Endodermal cell (in vitro differentiated cells): ENCODE measurements at places on chromosomes 3 and 15. TPM values are rescaled to one million over a fixed set of nuclear protein-coding genes. Genes with fewer than 3 reads are reported as not detected.
A peak's percentile ranks its signal among the peaks of the same experiment; 100 is the strongest.

GRCh38 chr3:153614140-153614539 is 452.1 kb downstream of the RAP2B start:
- no peak for DNase-seq
- no peaks in the 10 kb centered on the region for H3K27me3 ChIP-seq
- no peak overlapping the region for H3K4me3 ChIP-seq

- H3K27ac ChIP-seq: no peak overlapping the region
- H3K4me1 ChIP-seq: peaks cover 11% of the 10 kb centered on the region
- no peaks in the 10 kb centered on the region for H3K36me3 ChIP-seq
- peaks cover 6% of the 10 kb centered on the region for H3K27me3 ChIP-seq
Measured at GRCh38 chr15:69074001-69074842, 59.7 kb downstream of the NOX5 start.

DNA sequence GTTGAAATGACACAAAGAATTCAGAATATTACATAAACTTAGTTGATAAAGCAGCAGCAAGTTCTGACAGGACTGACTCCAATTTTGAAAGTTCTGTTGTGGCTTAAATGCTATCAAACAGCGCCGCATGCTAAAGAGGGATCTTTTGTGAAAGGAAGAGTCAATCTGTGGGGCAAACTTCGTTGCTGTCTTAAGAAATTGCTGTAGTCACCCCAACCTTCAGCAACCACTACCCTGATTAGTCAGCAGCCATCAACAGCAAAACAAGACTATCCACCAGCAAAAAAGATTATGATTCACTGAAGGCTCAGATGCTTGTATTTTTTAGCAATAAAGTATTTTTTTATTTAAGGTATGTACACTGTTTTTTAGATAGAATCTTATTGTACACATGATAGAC is 14.2 kb downstream of the CRBN start:
- peaks cover 78% of the 10 kb centered on the region for H3K36me3 ChIP-seq
- no peak overlapping the region for H3K27ac ChIP-seq
- DNase-seq: no peak
- H3K4me1 ChIP-seq: no peaks in the 10 kb centered on the region

DNA sequence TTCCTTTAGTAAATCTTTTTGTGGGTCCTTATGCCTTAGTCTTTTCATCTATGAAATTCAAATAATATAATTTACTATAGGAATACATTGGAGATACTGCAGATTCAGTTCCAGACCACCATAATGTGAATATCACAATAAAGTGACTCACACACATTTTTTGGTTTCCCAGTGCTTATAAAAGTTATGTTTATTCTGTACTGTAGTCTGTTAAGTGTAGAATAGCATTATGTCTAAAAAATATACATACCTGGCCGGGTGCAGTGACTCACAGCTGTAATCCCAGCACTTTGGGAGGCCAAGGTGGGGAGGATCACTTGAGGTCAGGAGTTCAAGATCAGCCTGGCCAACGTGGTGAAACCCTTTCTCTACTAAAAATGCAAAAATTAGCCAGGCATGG is 53.9 kb upstream of the PAQR5 start:
- DNase-seq: no peak
- peaks cover 11% of the 10 kb centered on the region for H3K36me3 ChIP-seq
- H3K4me1 ChIP-seq: no peaks in the 10 kb centered on the region

GRCh38 chr3:79040701-79041100 is 727.1 kb downstream of the ROBO1 start:
- no peak overlapping the region for H3K4me3 ChIP-seq
- H3K27me3 ChIP-seq: no peaks in the 10 kb centered on the region
- H3K36me3 ChIP-seq: no peaks in the 10 kb centered on the region

GRCh38 chr3:111335512-111336303 is 206.3 kb upstream of the CD96 start:
- no peaks in the 10 kb centered on the region for H3K27me3 ChIP-seq
- H3K27ac ChIP-seq: no peak overlapping the region

- DNase-seq: peak; percentile 38
- no peak overlapping the region for H3K27ac ChIP-seq
- H3K27me3 ChIP-seq: no peaks in the 10 kb centered on the region
- no peaks in the 10 kb centered on the region for H3K36me3 ChIP-seq
- H3K4me3 ChIP-seq: no peak overlapping the region
Measured at GRCh38 chr15:66941791-66942190, 123.6 kb upstream of the SMAD3 start.

GRCh38 chr3:4271834-4272233 is 31.3 kb upstream of the SETMAR start:
- H3K36me3 ChIP-seq: no peaks in the 10 kb centered on the region
- peaks cover 3% of the 10 kb centered on the region for H3K4me1 ChIP-seq
- DNase-seq: no peak
- H3K27ac ChIP-seq: no peak overlapping the region
- no peak overlapping the region for H3K4me3 ChIP-seq

DNA sequence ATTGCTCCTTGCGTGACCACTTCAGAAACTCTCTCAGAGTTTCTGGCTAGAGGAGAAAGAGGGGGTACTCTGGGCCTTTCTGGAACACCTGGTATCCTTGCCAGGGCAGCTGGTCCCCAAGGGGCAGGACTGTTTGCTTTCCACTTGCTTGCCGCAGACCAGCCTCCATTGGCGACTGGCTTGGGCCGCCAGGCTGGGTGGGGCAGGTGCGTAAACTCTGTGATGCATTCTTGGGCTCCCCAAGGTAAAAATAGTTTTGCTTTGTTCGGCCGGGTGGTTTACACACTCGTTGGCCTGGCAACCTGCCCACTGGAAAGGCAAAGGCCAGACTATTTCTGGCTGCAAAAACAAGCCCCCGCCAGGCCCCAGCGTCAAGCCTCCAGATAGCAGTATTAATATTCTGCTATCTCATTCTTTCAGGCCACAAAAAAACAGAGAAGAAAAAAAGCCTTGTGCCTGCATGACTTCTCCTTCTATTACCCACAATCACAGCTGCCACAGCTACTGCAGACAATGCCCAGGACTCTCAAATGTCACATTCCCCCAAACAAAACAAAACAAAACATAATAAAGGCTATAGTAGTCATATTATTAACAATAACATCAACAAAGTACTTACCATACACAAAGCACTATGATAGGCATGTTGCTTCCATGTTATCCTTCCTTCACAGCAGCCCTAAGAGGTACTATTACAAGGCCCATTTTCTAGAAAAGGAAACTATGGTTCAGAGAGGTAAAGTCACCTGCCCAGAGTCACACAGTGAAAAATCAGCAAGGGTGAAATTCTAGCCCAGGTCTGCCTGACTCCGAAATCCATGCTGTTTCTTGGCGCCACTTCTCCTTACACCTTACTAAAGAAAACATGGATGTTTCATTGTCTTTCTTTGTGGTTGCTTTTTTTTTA is 14.0 kb upstream of the SSUH2 start:
- H3K27me3 ChIP-seq: no peaks in the 10 kb centered on the region
- H3K4me1 ChIP-seq: peaks cover 17% of the 10 kb centered on the region
- peak; percentile 29 for DNase-seq
- no peak overlapping the region for H3K4me3 ChIP-seq
- peaks cover 17% of the 10 kb centered on the region for H3K36me3 ChIP-seq
- H3K27ac ChIP-seq: peak overlapping the region; percentile 89

GRCh38 chr15:65837301-65838294 is 31.7 kb upstream of the RAB11A start:
- H3K27me3 ChIP-seq: no peaks in the 10 kb centered on the region
- no peak overlapping the region for H3K4me3 ChIP-seq
- H3K27ac ChIP-seq: no peak overlapping the region
- H3K36me3 ChIP-seq: no peaks in the 10 kb centered on the region
- DNase-seq: peak; percentile 19

- no peaks in the 10 kb centered on the region for H3K36me3 ChIP-seq
- no peaks in the 10 kb centered on the region for H3K27me3 ChIP-seq
- DNase-seq: peak; percentile 86
- no peak overlapping the region for H3K4me3 ChIP-seq
- no peaks in the 10 kb centered on the region for H3K4me1 ChIP-seq
- H3K27ac ChIP-seq: no peak overlapping the region
Measured at GRCh38 chr3:109275702-109276293, 40.5 kb downstream of the DPPA2 start.

DNA sequence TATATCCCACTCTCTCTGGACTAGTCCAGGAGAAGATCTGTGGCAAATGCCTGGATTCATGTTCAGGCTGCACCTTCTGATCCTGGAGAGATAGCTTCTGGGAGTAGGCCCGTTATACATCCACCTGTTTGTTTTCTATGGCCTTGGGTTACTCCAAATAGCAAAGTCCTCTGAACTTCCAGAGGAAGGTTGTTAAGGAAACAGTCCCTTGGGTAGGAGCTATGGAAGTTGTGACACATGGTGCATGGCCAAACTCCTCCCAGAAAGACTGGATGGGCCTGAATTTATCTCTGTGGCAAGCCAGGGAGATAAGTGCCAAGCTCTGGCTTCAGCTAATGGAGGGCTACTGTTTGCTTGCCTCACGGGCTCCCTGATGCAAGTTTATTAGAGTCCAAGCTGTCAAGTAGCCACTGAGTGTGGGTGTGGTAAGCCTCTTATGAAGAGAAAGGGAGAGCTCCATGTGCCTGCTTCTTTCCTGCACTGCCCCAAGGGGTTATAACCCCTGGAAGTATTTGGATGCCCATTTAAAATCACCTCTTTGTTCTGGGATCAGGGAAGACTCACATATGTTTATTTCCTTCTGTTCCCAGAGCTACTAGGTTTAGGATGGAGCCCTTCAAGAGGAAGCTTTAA is 328.7 kb upstream of the ATP11B start:
- DNase-seq: no peak
- no peaks in the 10 kb centered on the region for H3K36me3 ChIP-seq
- H3K4me1 ChIP-seq: no peaks in the 10 kb centered on the region
- no peaks in the 10 kb centered on the region for H3K27me3 ChIP-seq
- H3K4me3 ChIP-seq: no peak overlapping the region

DNA sequence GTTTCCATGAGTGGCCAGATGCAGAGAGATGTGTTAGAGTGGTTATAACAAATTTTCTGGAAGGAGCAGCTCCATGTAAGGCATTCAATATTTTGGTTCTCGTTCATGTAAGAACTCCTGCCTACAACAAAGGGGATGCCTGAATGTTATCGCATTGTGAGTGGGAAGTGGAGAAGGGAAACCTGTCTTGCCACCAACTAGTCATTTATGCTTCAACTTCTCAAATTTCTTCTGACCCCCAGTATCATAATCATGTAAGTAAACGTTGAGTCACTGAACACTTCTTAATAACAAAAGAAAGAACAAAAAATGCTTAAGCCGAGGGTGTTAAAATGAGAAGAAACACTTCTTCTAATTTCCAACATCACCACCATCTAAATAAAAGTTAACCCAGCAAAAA is 62.0 kb upstream of the MRPL3 start:
- no peak for DNase-seq
- H3K36me3 ChIP-seq: no peaks in the 10 kb centered on the region
- H3K27ac ChIP-seq: no peak overlapping the region
- H3K4me3 ChIP-seq: no peak overlapping the region

GRCh38 chr3:115224687-115225086 is 77.6 kb upstream of the ZBTB20 start:
- H3K4me1 ChIP-seq: no peaks in the 10 kb centered on the region
- H3K36me3 ChIP-seq: no peaks in the 10 kb centered on the region
- DNase-seq: no peak
- no peak overlapping the region for H3K4me3 ChIP-seq

DNA sequence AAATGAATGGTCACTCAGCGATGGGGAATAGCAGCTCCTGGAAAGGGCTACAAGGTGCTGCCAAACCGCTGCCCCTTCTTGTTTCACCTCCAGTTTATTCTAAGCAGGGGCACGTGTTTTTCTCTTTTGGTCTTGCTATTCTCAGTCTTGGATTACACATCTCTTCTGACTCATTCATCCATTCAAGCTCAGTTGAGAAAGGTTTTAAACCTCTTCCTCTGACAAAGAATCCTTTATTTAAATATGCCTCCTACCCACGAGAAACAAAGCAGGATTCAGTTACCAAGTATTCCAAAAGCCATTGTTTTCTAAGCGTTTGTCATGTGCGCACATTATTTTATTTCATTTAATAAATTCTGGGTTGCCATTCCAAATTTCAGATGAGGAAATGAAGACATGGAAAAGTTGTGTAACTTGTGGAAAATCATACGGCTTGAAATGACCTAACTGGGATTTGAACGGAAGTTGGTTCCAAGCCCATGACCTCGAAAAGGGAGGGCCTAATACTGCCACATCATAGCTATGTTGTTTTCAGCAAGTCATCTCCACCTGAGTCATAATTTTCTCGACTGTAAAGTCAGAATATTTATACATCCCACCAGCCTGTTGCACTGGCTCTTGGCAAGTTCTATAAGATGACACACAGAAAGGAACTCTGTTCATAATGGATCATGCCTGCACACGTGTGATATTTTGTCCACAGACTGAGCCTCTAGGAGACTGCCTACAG is 292.0 kb upstream of the SLCO3A1 start:
- no peak overlapping the region for H3K27ac ChIP-seq
- H3K4me3 ChIP-seq: no peak overlapping the region
- no peaks in the 10 kb centered on the region for H3K4me1 ChIP-seq

DNA sequence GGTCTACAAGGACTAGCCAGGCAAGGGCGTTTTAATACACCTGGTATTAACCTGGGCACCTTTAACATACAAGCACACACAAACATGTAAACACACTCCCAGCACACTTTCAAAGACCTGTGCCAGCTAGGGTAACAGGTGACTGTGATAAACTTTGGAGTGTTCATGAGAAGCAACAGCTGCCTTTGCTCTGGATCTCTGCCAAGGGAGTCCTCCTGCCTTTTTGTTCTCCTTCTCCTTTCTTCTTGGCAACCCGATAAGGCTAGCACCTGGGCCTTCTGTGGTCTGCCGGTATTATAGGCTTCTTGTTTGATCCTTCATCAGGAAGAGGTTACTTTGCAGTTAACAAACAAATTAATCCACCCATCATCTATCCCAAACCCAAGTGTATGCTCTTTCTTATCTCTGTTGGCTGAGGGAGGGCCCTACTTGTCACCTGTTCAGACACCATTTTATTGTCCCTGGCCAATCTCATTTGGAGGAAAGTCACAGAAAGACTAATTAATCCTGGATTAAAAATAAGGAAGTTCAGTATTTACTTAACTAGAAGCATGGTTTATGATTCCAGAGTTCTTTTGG is at the start of gene RETNLB:
Gene RETNLB (minus strand): TSS at position 7 of the 579 bp plus-strand sequence. CDS start 225 bp downstream, outside the sequence.
- no peak within 1 kb of the TSS for H3K27ac ChIP-seq
- H3K36me3 ChIP-seq: no peaks in the 10 kb centered on the region
- no peak for DNase-seq
- H3K4me1 ChIP-seq: peaks cover 7% of the 10 kb centered on the region
- H3K4me3 ChIP-seq: no peak within 1 kb of the TSS
- H3K27me3 ChIP-seq: no peaks in the 10 kb centered on the region

DNA sequence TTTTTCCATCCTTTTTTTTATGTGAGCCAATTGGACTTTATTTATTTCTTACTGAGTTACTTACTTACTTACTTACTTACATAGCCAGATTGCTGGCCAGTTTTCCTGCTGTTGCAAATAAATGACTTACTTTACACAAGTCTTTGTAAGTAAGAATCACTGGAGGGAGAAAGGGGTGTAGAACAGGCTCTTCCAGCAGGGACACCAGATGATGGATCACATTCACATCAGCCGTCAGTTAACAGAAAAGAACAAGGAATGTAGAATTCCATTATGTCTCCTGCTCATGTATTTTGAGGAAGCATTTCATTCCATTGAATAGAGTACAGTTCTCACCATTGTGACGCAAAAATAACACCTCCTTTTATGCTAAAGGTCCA is 188.6 kb downstream of the FNDC3B start:
- peaks cover 60% of the 10 kb centered on the region for H3K36me3 ChIP-seq
- H3K27ac ChIP-seq: peak overlapping the region; percentile 90
- H3K27me3 ChIP-seq: no peaks in the 10 kb centered on the region
- H3K4me1 ChIP-seq: peaks cover 2% of the 10 kb centered on the region
- no peak for DNase-seq

Gene LRRC49
- total RNA-seq: 6.6 and 6.7 TPM in 2 replicates

Gene COLQ
- 2.0 and 3.1 TPM in 2 replicates for total RNA-seq

Gene GPR62
- total RNA-seq: 0.17 to 0.63 TPM (median 0.40 TPM) in 3 replicates

Gene ANKRD63
- not detected in 3 replicates for total RNA-seq

Gene GNAT1
- 0.42 to 2.1 TPM in 2 of 3 replicates, not detected in the other for total RNA-seq

Gene ANO10
- total RNA-seq: 102 to 112 TPM (median 110 TPM) in 3 replicates

Gene SNRPA1
- total RNA-seq: 111 and 121 TPM in 2 replicates

Gene SAMD7
- not detected in 3 replicates for total RNA-seq
